ENCODE measurements at places on chromosomes 5 and 9.

GRCh38 chr5:94538260-94538659 lies 80.1 kb downstream of the KIAA0825 start:
- no peak for DNase-seq

DNA sequence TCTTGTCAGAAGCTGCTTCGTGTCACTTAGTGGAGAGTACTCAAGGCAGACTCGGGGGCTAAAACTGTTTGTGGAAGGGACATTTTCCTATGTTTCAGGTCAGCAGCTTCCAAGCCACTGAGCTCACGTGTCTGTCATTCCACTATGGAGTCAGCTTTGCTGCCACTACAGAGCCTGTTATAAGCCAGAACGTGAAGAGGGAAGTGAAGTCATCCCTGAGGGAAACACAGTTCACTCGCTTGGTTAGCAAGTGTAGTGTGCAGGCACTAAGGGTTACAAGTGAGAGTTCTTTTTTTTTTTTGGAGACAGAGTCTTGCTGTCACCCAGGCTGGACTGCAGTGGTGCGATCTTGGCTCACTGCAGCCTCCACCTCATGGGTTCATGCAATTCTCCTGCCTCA lies 24.5 kb upstream of the LTC4S start:
- DNase-seq = no peak

GRCh38 chr5:125130591-125130990 lies 384.2 kb upstream of the ZNF608 start:
- DNase-seq = no peak

GRCh38 chr5:74763504-74763903 lies 3.4 kb downstream of the GFM2 start:
- DNase-seq = no peak

DNA sequence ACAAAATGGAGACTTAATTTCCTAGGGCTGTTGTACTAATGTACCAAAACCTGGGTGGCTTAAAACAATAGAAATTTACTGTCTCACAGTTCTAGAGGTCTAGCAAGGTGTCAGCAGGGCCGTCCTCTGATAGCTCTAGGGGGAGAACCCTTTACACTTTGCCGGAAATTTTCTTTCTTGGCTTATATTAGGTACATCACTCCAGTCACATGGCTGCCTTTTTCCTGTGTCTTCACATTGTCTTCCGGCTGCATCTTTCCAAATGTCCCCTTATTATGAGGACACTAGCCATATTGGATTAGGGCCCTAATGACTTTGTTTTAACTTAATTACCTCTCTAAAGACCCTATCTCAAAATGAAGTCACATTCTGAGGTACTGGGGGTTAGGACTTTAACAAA lies 5.8 kb downstream of the UHRF2 start:
- DNase-seq = no peak

GRCh38 chr5:150393096-150393645 lies 19.5 kb downstream of the CD74 start:
- no peak for DNase-seq

GRCh38 chr9:96186591-96187011 lies 115.4 kb downstream of the HSD17B3 start:
- no peak for DNase-seq

DNA sequence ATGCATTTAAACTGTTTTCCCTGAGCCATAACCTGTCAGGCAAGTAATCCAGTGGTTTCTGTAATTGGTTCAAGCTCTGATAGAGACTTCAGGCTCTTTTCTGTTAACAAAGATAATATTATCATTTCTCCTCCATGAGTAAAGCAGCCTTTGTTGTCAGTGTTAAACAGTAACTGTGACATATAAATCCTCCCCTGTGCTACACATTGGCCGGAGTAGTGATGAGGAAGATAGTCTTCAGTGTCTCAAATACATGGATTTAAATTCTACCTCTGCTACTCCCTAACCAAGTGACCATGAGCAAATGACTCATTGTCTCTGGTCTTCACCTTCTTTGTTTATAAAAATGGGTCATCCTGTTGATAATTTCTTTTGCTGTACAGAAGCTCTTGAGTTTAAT lies 615.5 kb upstream of the CHD1 start:
- DNase-seq = no peak

DNA sequence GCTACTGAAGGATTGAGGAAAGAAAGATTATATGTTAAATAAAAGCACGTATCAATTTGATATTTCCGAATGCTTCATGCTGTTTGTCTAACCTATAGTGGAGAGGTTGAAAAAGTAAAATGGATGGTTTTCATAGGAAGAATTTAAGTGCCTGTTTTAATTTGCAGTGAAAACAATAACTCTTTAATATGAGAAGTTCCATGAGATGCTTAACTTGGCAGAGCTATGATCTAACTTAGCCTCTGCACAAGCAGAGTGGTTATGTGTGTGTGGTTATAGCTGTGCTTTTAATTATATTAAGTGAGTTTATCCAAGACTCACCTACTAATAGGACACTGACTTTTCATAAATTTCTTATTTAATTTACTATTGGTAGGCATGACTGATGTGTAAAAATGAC lies 57.4 kb downstream of the AOPEP start:
- DNase-seq = no peak

GRCh38 chr5:142400415-142400814 lies 75.6 kb upstream of the SPRY4 start:
- DNase-seq = no peak

DNA sequence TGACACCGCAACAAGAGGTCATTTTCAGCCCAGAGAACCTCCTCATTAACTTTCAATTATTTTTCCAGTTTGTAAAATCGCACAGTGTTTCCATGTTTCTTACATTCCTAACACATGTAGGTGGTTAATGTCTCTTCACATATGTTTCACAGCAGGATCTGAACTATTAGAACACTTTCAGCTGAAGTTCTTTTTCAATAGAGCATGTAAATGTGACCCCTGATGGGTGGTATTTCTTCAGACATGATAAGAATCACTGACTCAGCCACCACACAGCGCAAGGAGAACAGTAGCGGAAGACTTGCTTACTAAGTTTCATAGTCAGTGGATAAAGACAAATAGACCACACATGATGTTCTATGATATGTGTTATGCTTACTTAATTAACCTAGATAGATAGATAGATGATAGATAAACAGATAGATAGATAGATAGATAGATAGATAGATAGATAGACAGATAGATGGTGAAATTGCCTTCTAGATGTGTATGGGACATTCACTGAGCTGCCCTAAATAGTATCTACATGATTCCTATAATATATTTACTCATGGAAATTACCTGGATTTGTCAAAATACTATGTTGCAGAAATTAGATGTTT lies 1992.1 kb upstream of the NUDT12 start:
- no peak for DNase-seq

DNA sequence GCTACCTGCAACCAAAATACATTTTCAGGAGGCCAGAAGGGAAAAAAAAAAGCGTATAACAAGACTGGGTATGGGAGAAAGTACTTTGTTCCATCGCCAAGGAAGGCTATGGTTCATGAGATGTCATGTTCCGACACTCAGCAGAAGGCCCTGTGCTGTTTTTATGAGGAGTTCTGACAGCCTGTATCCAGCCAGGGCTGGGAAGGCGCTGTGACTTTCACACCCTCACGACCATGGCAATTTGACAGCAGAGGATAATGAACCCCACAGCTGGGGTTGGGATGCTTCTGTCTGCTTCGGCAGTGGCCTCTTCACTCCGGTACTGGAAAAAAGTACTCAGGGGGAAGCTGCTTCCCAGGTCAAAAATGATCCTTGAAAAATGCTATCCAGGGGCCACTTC lies 154.4 kb downstream of the PRELID2 start:
- DNase-seq = no peak

- DNase-seq = no peak
Measured at GRCh38 chr5:178589180-178590140, 733 bp downstream of the COL23A1 start.

GRCh38 chr5:151464101-151464500 lies 16.7 kb downstream of the SLC36A1 start:
- no peak for DNase-seq

DNA sequence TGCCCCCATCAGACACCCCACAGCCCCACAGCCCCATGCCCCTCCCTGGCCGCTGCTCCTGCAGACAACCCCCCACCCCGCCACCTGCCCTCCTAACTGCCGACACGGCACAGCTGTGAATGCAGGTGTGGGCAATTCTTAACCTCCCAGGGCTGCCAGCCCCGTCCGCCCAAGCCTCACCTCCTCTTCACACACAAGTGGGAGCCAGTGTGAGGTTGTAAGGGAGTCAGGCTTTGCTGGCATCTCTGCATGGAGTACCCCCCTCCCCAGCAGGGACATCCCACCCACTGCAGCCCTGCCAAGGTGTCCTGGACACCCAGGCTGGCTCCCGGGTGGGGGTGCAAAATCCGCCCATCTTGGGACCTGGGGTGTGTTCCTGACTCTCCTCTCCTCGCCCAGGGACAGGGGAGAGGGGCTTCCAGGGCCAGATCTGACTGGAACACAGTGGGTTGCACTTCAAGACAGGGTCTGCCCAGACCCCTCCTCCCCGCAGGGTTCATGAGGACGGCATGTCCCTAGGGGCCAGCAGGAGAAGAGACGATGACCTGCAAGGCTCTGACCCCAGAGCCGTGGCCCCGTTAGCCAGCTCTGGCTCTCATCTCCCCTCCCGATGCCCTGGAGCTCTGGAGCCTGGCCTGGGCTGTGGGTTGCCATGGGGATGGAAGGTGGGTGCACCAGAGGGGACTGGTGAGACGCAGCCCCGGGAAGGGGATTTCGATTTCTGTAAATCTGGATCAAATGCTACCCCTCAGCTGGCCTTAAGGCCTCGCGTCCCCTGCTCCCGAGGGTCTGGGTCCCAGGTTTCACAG lies 34.4 kb downstream of the SARDH start:
- no peak for DNase-seq

- no peak for DNase-seq
Measured at GRCh38 chr5:179613460-179614071, 9.9 kb downstream of the HNRNPH1 start.

DNA sequence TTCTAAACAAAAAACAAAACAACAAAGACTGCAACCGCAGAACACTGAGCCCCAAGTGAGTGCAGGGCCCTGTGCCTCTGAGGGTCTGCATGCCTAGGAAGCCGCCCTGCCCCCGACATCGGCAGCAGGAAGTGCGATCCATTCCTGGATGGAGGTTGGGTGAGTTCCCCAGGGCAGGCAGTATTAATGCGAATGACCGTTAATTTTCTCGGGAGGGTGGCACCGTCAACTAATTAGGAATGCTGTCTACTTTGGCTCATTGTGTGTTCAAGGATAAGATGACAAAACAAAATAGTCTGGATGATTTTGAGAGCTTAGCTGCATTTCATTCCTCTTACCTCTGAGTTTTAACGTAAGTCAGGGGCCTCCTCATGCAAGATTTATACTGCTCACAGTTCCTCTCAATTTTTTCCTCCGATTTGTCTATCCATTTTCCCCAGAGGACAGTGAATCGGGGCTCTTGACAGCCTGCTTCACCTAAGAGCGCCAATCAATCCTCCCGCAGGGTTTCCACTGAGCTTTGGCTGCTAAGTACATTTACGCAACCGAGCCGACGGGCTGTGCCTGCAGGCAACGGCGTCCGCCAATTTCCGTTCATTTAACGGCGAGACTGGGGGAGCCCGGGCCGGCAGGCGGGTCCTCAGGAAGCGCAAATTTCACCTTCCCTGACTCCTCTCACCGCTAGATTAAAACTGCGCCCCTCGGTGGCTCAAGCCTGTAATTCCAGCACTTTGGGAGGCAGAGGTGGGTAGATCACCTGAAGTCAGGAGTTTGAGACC lies 2.9 kb upstream of the NXNL2 start:
- no peak for DNase-seq

GRCh38 chr5:10662083-10662482 lies 98.2 kb downstream of the ANKRD33B start:
- DNase-seq = no peak

- no peak for DNase-seq
Measured at GRCh38 chr5:5342784-5343183, 79.7 kb upstream of the ICE1 start.

Measured in stimulated activated CD4-positive, alpha-beta T cell treated with anti-CD3 and anti-CD28 coated beads, Interleukin-1b, Interleukin-23, amount 100 ng/mL, for 1 hour (primary cell).